GM19239 (cell line): ENCODE measurements at places on chromosomes 5 and 9.

GRCh38 chr5:151492729-151493128 lies 45.3 kb downstream of the SLC36A1 start:
- no peak for DNase-seq

- no peak for DNase-seq
These were observed 120.9 kb downstream of the PIP5K1B start for GRCh38 chr9:68825762-68826472.

- DNase-seq: no peak
These were observed 82.4 kb downstream of the SH3RF2 start for GRCh38 chr5:146018514-146019375.

DNA sequence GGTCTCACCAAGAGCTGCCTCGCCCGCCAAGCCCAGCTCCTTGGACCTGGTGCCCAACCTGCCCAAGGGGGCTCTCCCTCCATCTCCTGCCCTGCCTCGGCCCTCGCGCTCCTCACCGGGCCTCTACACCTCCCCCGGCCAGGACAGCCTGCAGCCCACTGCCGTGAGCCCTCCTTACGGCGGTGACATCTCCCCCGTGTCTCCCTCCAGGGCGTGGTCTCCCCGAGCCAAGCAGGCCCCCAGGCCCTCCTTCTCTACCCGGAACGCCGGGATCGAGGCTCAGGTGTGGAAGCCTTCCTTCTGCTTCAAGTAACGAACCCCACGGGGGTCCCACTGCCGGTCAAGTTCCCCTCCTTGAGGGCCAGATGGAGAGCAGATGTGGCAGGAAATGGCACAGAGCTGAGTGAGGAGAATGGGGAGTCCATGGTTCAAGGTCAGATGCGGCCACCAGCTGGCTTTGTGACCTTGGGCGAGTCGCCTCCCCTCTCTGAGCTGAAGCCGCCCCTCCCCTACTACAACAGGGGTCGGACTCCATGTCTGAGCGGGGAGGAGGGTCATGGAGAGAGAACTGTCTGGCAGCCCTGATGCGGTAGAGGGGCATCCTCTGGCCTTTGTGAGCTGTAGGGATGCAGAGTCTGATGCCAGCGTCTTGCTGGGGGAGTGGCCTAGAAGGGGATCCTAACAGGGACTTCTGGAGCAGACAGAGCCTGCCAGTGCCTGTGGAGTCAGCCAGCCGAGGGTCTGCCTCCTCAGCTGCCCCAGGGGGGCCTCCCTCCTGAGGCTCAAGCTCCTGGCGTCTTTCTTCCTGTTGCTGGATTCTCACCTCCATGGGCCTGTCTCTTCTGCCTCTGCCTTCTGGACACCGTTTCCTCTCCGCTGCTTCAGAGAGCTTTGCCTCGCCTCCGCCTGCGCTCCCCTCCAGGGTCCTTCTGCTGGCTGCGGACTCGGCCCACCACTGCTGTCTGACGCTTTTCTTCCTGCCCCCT lies 9.9 kb downstream of the SYNPO start:
- no peak for DNase-seq

DNA sequence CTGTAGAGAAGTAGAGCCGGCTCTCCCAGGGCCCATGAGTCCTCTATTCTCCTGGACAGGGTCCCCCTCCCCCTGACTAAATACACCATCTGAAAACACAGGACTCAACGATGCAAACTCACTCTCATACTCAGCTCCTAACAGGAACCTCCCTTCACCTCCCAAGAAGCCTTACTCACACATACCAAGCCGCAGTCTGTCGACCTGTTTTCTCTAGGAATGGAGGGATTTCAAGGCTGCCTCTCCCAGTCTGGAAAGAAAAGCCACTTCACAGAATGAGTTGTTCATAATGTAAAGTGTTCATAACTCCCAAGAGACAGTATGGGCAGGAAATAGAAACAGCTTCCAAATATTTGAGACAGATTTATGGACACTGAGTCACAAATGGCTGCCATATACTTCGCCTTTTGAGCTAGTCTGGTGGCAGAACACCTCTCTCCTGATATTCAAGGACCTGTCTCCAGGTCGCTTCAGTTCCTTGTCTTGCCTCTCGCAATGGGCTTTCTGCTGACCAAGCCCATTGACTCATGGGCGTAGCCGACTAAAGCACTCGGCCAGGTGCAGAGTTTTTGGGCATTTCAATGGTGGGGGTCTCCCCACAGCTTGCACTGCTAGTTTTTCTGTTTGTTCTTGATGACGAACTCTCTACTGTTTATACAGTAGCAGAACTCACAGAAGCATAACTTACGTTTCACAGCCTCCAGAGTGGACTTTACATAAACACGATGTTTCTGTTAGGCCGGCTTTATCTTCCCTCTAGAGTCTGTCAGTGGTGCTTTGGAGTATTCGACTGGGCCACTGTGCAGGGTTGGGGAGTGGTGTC lies 25.0 kb upstream of the IL17B start:
- no peak for DNase-seq

DNA sequence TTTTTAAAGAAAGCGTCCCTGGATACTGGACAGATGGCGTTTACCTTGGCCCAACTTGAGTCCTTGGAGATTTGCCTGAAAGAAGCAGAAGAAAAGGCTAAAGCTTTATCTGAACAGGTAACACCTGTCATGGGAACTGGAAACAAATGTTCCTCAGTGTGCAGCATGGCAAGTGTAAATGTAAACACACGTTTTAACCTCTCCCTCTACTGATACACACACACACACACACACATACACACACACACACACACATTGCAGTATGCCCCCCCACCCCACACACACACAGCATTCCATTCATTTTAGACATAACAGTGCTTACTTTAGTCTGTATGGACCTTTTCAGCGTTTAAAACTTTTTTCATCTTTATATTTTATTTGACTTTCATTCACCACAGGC lies 51.1 kb downstream of the CCDC192 start:
- DNase-seq: no peak

GRCh38 chr5:97363577-97363976 lies 180.5 kb upstream of the RIOK2 start:
- DNase-seq: no peak

DNA sequence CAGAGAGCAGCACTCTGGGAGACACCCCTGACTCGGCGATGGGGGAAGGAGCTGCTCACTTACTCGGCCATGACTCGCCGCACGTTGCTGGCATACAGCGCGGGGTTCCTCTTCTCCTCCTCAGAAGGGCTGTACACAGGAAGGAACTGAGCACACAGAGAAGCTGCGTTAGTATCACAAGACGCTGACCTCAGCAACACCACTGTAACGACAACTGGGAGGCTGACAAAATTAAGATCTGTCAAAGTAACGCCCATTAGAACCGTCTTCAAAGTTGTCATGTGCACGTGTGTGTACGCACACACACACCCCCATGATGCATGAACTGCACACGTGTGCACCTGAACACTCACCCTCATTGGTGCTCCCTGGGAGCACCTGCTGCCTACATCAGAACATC lies 32.1 kb upstream of the SLC6A3 start:
- no peak for DNase-seq

DNA sequence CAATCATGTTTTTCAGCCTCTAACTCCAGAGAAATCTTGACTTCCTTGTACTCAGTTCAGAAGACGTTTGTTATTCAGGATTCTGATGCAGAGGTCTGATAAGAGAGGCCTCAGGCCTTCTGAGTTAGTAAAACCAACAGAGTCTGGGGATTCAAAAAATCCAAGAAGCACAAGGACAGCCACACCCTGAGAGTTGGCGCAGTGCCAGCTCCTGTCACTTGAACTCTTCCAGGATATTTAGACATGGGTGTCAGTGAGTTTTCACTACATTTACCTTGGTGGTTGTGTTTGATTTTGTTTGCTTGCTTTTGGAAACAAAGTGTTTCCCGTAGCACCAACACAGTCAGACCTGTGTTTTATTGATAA lies 41.6 kb upstream of the PDE8B start:
- DNase-seq: no peak

GRCh38 chr9:20178197-20178596 lies 389.4 kb upstream of the SLC24A2 start:
- DNase-seq: no peak

- no peak for DNase-seq
These were observed 1.1 kb downstream of the CTXN3 start for GRCh38 chr5:127650022-127650421.

- DNase-seq: no peak
These were observed 24.5 kb downstream of the GADD45G start for GRCh38 chr9:89629081-89629976.

DNA sequence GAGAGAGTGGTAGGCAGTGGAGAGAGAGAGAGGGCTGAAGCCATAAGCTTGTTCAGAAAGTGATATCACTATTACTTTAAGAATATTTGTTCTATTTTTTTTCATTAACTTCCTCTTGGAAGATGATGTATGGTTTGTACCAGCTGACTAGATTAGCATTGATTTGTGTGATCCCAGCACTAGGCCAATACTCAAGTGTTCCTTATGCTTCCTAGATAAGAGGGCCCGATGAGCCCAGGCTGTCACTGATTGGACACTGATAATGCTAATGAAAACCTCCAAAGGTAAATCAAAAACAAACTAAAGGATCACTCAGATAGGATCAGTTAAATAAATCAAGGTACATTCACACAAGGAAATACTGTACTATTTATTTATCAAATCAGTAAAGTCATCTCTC lies 52.7 kb upstream of the OTULINL start:
- no peak for DNase-seq

GRCh38 chr5:61311836-61312808 lies 19.9 kb upstream of the ZSWIM6 start:
- DNase-seq: no peak

GRCh38 chr5:35202319-35203111 lies 27.8 kb downstream of the PRLR start:
- peak; percentile 21 for DNase-seq

DNA sequence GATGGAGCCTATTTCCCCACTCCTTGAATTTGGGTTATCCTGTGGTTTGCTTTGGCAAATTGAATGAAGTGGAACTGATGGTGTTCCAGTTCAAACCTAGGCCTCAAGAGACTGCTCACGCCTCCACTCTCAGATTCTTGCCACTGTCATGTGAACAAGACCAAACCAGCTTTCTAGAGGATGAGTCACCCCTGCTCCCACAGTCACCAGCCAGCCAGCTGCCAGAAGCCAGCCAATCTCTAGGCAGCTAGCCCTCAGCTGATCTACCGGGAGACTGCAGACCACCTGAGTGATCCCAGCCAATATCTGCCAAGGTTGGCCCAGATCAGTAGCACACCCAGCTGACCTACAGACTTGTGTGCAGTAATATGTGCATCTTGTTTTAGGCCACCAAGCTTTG lies 300.6 kb downstream of the TMEM38B start:
- DNase-seq: no peak

DNA sequence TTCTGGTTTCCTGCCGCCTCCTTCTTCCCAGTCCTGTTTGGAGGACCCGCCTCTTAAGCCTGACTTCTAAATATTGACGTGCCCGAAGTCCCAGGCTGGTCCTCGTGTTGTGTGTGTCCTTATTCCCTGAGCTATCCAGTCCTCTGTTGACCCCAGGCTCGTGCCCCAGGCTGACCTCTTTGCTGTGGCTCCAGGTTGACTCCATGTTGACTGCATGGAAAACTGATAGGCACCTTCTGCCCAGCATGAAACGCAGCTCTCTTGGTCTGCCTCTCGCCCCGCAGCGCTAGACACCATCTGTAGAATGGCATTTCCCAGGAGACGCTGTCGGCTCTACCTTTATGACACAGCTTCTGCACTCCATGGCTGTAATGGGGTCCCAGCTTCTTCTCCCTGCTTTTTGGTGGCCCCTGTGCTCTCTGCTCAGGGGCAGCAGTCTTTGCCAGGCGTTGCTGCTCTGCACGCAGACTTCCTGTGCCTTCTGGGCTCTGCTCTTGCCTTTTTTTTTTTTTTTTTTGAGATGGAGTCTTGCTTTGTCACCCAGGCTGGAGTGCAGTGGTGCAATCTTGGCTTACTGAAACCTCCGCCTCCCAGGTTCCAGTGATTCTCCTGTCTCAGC lies 28.4 kb downstream of the EHMT1 start:
- DNase-seq: no peak

DNA sequence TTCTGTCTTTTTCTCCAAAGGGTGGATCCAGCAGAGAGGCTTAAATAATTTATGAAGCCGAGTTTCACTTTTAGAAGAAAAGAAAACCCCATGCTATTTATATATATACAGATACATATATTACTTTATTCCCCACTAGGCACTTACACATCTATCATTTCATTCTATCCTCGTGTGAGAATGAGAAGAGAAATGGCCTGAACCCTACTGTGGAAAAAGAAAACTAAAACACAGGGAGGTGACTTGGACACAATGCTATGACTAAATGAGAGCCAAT lies 195.2 kb downstream of the NR3C1 start:
- DNase-seq: no peak

DNA sequence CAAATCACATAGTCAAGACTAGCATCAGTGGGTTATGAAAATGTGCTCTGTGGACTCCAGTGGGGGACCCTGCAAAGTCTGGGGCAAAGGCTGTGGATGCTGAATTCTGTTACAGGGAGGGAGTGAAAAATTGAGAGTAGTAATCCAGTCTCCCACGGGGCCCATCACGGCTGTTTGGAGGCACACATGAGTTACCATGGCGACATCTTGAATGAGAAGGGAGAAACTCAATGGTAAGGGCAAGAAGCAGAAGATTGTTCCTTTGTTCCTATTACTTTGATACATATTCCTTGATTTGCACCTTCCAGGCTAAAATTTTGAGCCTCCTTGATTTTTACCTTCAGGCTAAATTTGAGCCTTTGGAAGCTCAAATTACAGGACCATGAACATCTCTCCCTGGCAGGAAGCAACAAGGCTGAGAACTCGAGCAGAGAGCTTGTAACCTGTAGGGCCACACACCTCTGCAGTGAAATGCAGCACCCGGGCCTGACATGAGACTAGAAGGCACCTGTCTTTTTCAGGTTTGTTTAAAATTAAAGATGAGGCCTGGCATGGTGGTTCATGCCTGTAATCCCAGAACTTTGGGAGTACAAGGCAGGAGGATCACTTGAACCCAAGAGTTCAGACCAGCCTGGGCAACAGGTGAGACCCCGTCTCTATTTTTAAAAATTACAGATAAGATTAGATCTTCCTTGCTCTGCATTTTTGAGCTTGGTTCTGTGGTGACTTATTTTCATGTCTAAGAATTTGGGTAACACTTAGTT lies 31.0 kb upstream of the ZFR start:
- no peak for DNase-seq

DNA sequence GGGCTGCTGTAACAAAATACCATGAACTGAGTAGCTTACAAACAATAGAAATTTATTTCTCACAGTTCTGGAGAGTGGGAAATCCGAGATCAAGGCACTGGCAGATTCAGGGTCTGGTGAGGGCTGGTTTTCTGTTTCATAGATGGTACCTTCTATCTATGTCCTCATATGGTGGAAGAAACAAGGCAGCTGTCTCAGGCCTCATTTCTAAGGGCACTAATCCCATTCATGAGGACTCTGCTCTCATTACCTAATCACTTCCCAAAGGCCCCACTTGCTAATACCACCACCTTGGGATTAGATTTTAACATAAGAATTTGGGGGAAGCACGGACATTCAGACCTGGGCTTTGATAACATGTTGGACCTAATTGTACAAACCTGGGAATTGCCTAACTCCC lies 13.5 kb downstream of the RFESD start:
- DNase-seq: no peak
